ENCODE measurements at places on chromosomes 3 and 15. TPM values are rescaled to one million over a fixed set of nuclear protein-coding genes. Genes with fewer than 3 reads are reported as not detected.

DNA sequence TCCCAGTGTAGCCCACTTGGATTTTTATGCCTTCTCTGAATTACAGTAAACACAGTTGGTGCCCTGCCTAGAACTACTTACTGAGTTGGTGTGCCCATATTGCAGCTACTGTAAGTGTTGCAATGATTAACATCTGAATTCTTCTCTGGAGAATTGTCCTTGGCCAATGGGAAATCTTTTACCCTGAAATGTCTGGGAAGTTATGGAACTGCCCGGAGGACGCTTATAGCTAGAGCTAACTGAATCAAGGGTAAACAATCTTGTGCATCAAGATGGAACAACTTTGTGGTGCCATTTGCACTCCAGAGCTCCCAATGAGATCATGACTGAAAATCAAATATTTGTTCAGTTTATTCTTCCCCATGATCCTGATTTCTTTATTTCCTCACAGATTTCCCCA is 246.7 kb upstream of the CBLB start:
- no peak overlapping the region for H3K4me3 ChIP-seq
- no peaks in the 10 kb centered on the region for H3K4me1 ChIP-seq
- H3K27me3 ChIP-seq: no peaks in the 10 kb centered on the region

Gene ZNF639
- 33.4 TPM for total RNA-seq

Gene DAG1
- total RNA-seq: 115 TPM

Gene CTXN2
- total RNA-seq: 0.07 TPM

Gene PP2D1
- total RNA-seq: not detected

Gene GABPB1
- 25.0 TPM for total RNA-seq

DNA sequence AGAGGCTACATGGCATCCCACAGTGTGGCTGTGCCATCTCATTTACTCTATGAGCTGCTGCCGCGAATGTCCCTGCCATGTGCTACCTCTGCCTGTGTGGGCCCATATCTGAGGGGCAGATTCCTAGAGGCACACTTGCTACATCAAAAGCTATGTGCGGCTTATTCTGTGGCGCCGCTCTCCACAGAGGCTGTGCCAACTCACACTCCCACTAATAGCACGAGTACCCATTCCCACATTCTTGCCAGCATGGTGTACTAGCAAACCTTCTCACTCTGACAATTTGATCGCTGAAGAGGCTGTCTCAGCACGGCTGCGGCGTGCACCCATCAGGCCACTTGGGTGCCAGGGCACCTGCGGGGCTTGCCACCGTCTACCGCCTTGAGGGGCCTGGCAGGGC is 31.2 kb upstream of the MUSTN1 start:
- DNase-seq: no peak
- H3K36me3 ChIP-seq: peaks cover 30% of the 10 kb centered on the region
- no peaks in the 10 kb centered on the region for H3K27me3 ChIP-seq
- no peak overlapping the region for H3K27ac ChIP-seq
- H3K4me3 ChIP-seq: no peak overlapping the region
- H3K4me1 ChIP-seq: no peaks in the 10 kb centered on the region

- H3K4me3 ChIP-seq: no peak overlapping the region
- no peaks in the 10 kb centered on the region for H3K36me3 ChIP-seq
- no peak for DNase-seq
- H3K4me1 ChIP-seq: peaks cover 17% of the 10 kb centered on the region
Observed at GRCh38 chr3:62818347-62818746, 56.9 kb downstream of the CADPS start.

DNA sequence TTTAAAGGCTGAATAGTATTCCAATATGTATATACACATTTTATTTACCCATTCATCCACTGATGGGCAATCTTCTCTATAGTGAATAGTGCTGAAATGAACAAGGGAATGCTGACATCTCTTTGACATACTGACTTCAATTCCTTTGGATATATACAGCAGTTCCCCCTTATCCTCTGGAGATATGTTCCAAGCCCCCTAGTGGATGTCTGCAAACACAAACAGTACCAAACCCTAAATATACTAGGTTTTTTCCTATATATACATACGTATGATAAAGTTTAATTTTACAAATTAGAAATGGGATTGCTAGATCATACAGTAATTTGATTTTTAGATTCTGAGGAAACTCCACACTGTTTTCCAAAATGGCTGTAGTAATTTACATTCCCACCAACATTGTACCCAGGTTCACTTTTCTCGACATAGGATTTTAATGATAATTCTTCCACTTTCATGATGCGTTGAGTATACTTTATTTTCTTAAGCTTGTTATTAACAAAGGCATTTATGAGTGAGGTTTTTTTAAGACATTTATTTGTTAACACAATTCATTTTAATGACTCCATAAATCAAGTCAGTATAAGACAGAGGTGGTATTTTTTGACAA is 38.2 kb downstream of the VPS13C start:
- no peaks in the 10 kb centered on the region for H3K27me3 ChIP-seq
- H3K4me3 ChIP-seq: no peak overlapping the region
- DNase-seq: no peak
- peaks cover 17% of the 10 kb centered on the region for H3K36me3 ChIP-seq
- H3K4me1 ChIP-seq: no peaks in the 10 kb centered on the region

GRCh38 chr15:77623755-77624524 is 8.8 kb downstream of the LINGO1 start:
- peak overlapping the region; percentile 6 for H3K4me3 ChIP-seq
- DNase-seq: no peak
- peaks cover 83% of the 10 kb centered on the region for H3K4me1 ChIP-seq
- no peaks in the 10 kb centered on the region for H3K27me3 ChIP-seq
- H3K36me3 ChIP-seq: peaks cover 5% of the 10 kb centered on the region

GRCh38 chr15:88623061-88623460 is 1.9 kb downstream of the AEN start:
- DNase-seq: no peak
- no peaks in the 10 kb centered on the region for H3K27me3 ChIP-seq
- peak overlapping the region; percentile 79 for H3K4me3 ChIP-seq
- peak overlapping the region; percentile 77 for H3K27ac ChIP-seq

Gene GOLGA6D
- 2.6 TPM for total RNA-seq

GRCh38 chr3:161821591-161821990 is 325.0 kb downstream of the OTOL1 start:
- H3K4me1 ChIP-seq: peaks cover 4% of the 10 kb centered on the region
- DNase-seq: no peak
- no peaks in the 10 kb centered on the region for H3K27me3 ChIP-seq
- no peak overlapping the region for H3K4me3 ChIP-seq

DNA sequence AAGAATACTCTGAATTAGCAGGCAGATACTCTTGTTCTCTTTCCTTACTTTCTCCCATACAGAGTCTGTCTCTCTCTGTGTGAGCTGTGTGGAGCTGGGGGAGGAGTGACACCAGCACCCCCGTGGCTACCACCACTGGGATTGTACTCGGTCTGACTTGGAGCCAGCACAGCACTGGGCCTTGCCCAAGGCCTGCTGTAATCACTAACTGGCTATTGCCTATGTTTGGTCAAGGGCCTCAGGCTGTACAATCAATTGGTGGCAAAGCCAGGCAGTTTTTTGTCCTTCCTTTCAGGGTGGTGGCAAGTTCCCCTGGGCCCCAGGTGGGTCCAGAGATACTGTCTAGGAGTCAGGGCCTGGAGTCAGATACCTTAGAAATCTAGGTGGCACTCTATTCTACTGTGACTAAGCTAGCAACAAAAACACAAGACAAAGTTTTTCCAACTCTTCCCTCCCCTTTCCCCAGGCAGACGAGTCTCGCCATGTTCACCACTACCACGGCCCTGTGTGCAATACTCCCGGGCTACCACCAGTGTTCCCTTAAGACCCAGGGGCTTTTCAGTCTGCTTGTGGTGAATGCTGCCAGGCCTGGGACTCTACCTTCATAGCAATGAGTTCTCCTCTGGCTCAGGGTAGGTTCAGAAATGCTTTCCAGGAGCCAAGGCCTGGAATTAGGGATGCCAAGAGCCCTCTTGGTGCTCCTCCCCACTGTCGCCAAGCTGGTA is 151.8 kb downstream of the KCNAB1 start:
- no peaks in the 10 kb centered on the region for H3K4me1 ChIP-seq
- no peak overlapping the region for H3K27ac ChIP-seq
- no peaks in the 10 kb centered on the region for H3K27me3 ChIP-seq
- H3K36me3 ChIP-seq: no peaks in the 10 kb centered on the region
- DNase-seq: no peak
- no peak overlapping the region for H3K4me3 ChIP-seq

Gene RTP3
- total RNA-seq: not detected

Gene PRSS50
- 1.4 TPM for total RNA-seq

DNA sequence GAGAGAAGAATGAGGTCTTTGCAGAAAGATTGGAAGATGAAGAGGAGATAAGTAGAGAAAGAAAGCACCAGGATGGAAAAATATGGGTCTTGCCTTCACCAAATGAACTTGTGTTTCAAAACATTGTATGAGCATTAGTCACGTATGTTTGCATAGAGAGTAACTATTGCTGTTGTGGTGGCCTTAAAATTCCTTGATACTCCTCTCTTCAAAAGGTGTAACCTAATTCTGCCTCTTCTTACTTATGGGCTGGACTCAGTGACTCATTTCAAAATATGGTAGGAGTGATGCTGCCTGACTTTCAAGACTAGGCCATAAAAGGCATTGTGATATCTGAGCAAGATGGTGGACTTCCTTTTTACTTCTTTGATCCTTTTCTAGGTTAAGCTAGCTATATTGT is 228.7 kb upstream of the ZNF385D start:
- H3K4me3 ChIP-seq: no peak overlapping the region
- no peak for DNase-seq
- H3K36me3 ChIP-seq: peaks cover 4% of the 10 kb centered on the region

DNA sequence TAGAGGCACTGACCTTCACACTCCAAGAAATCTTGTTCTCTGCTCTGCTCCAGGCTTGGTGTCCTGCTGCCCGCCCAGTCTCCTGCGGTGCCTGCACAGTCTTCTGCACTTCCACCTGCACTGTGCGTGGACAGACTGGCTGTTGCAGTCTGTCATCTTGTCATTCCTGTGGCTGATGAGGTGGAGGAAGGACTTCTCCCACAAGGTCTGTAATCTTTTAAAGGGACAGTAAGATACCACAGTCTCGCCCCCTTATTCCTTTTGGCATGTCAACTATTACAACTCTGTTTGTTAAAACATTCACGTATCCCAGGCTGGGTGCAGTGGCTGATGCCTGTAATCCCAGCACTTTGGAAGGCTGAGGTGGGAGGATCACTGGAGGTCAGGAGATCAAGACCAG is 54.1 kb upstream of the IGF2BP2 start:
- no peak for DNase-seq
- no peaks in the 10 kb centered on the region for H3K27me3 ChIP-seq
- no peak overlapping the region for H3K4me3 ChIP-seq
- no peak overlapping the region for H3K27ac ChIP-seq
- H3K4me1 ChIP-seq: peaks cover 14% of the 10 kb centered on the region

DNA sequence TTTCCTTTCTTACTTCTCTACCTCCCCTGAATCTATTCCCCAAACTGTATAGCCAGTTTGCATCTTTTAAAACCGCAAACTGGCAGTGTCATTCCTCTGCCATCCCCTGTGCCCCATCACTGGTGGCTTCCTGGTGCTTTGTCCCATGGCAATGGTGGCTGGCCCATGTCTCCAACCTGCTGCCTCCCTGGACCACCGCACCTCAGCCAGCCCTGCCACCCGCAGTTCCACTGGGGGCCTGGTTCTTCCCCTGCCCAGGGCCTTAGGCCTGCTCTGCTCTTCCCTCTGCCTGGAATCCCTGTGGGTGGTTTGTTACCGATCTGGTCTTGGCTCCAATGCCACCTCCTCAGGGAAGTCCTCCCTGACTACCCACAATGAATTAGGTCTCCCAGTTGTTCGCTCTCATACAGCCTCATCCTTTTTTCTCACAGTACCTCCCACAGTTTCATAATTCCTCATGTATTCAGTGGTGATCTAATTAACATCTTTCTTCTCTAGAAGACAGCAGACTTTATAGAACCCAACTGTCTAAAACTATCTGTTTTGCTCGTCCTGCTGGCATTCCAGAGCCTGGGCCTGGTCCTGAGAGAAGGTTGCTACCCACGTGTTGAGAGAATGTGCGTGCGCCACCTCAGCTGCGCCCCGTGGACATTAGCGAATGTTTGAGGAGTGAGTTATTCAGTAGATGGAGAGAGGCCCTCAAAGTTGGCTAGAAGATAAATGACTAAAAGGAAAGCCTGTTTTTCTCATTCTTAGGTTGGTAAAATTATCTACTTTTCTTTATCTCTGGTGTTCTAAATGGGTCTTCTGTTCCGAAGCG is 130.1 kb downstream of the DNAJB8 start:
- H3K27ac ChIP-seq: no peak overlapping the region
- H3K4me3 ChIP-seq: no peak overlapping the region
- no peaks in the 10 kb centered on the region for H3K27me3 ChIP-seq

Gene HLTF
- 84.0 TPM for total RNA-seq
